ENCODE measurements at places on chromosomes 7 and 10.

- no peak overlapping the region for H3K27ac ChIP-seq
- no peak for DNase-seq
- H3K4me1 ChIP-seq = no peaks in the 10 kb centered on the region
- H3K4me3 ChIP-seq = no peak overlapping the region
These were observed 121.1 kb upstream of the CDC14C start for GRCh38 chr7:48803250-48803649.

DNA sequence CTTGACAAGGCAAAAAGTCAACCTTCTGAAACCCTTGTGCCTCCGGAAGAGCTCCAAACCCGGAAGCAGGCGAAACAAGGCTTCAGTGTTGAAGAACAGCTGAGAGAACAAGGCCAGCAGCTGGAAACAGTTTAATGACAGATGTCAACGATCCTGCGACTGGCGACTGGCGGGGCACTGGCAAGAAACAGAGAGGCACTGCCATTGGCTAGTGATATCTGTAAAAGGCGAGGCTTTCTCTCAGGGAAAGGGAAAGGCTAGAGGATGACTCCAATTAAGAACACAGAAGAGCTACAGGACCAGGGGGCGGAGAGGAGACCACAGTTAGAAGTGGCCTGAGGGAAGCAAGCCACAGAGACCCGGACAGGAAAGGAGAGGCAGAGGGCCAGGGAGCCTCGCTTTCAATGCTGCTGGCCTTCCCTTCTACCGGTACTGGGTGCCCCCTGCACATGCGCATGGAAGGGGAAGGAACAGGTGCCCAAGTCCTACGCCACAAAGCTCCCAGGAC, 19.4 kb downstream of the ITGB1 start:
- peaks cover 68% of the 10 kb centered on the region for H3K4me1 ChIP-seq
- DNase-seq = no peak
- H3K27me3 ChIP-seq = no peaks in the 10 kb centered on the region
- H3K4me3 ChIP-seq = peak overlapping the region; percentile 31

GRCh38 chr7:111408724-111409123, 153.6 kb downstream of the IMMP2L start:
- H3K36me3 ChIP-seq = no peaks in the 10 kb centered on the region
- no peak overlapping the region for H3K27ac ChIP-seq
- H3K27me3 ChIP-seq = no peaks in the 10 kb centered on the region
- H3K4me1 ChIP-seq = peaks cover 2% of the 10 kb centered on the region

DNA sequence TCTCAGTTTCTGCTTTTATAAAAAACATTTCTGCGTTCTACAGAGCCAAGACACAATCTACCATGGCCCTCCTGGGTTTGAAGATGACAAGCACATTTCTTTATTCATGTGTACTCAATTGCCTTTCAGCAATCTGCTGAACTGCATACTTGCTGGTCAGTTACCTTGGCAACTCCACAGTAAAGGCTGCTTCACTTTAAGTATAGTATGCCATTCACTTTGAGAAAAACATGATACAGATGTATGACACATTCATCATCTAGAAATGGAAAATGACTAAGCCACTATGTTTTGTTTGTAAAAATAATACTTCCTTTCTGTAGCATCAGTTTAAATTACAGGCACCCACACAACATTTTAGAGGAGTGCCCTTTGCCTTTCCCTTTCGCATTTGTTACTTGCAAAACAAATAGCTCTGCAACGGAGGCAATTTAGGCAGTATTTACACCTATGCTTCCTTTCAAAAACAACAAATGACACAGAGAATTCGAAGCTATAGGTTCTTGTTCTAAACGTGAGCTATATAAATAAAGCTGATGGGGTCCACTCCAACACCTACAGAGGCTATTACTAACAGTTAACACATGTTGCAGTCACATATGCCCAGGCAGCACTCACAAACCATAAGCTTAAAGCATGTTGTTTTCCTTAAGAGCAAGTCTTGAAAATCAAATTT, 23.5 kb downstream of the SGCE start:
- H3K4me3 ChIP-seq = no peak overlapping the region
- no peaks in the 10 kb centered on the region for H3K4me1 ChIP-seq
- H3K36me3 ChIP-seq = no peaks in the 10 kb centered on the region
- DNase-seq = no peak
- H3K27ac ChIP-seq = no peak overlapping the region

DNA sequence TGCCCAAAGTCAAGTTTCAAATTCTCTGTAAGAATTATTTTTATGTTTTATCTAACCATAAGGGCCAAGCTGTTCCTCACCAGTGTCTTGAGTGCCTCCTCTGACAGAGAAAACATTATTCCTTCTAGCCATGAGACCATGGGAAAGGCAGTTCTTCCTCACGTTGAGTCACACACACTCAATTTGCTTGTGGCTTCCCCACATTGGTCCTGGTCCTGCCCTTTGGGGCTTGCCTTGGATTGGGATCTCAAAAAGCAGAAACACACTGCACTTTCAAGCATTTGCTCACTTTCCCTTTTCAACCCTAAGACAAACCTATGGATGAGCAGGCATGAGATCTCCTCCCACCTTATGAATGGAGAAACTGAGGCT, 248.3 kb upstream of the IGFBP3 start:
- no peaks in the 10 kb centered on the region for H3K27me3 ChIP-seq
- no peak overlapping the region for H3K27ac ChIP-seq
- no peaks in the 10 kb centered on the region for H3K4me1 ChIP-seq

GRCh38 chr7:1846331-1847065, 176.4 kb downstream of the ELFN1 start:
- H3K36me3 ChIP-seq = peaks cover 17% of the 10 kb centered on the region
- H3K4me3 ChIP-seq = no peak overlapping the region
- no peaks in the 10 kb centered on the region for H3K27me3 ChIP-seq
- DNase-seq = no peak
- H3K4me1 ChIP-seq = peaks cover 5% of the 10 kb centered on the region

GRCh38 chr10:28411648-28412047, 108.8 kb upstream of the MPP7 start:
- H3K4me3 ChIP-seq = no peak overlapping the region
- no peak for DNase-seq
- no peak overlapping the region for H3K27ac ChIP-seq
- H3K36me3 ChIP-seq = no peaks in the 10 kb centered on the region
- H3K4me1 ChIP-seq = no peaks in the 10 kb centered on the region

GRCh38 chr10:99612167-99612831, 7.9 kb downstream of the SLC25A28 start:
- H3K27me3 ChIP-seq = no peaks in the 10 kb centered on the region
- no peak overlapping the region for H3K4me3 ChIP-seq
- H3K4me1 ChIP-seq = peaks cover 14% of the 10 kb centered on the region
- H3K27ac ChIP-seq = no peak overlapping the region

DNA sequence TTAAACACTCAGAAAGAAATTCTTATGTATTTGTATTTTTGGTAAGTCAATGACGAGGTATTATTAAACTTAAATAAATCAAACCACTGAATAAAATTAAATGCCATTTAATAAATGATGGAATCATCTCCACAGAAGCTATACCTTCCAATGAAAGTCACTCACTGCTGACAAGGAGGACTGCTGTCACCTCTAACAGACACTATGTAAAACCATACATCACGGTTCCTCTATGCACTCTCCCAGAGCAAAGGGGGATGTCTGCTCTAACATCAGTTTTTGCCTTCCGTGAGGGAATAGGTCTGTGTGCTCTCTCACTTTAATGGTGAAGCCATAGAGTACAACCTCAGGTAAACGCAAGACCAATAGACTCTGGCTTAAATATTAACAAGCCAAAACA, 99.7 kb upstream of the DDC start:
- H3K27me3 ChIP-seq = no peaks in the 10 kb centered on the region
- peak overlapping the region; percentile 48 for H3K4me3 ChIP-seq
- peak overlapping the region; percentile 84 for H3K27ac ChIP-seq
- H3K4me1 ChIP-seq = peaks cover 51% of the 10 kb centered on the region
- no peak for DNase-seq

DNA sequence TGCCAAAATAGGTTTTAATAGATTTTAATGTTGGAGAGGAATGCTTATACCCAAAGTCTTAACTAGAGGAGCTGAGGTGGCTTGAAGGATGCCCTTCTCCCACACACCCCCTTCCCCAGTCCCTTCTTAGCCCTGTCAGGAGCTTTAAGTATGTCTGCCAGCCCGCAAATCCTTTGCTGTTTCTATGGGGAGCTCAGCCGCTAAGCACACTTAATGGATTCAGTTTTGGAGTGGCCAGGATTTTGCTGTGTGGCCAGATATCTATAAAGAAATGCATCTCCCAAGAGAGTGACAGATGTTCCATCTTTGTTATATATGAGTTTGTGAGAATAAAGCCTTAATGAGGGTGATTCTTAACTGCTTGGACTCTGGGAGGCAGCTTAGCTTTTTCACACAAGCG, 152.9 kb upstream of the ZNF32 start:
- H3K27me3 ChIP-seq = peaks cover 41% of the 10 kb centered on the region
- H3K27ac ChIP-seq = peak overlapping the region; percentile 56
- H3K36me3 ChIP-seq = no peaks in the 10 kb centered on the region
- peaks cover 4% of the 10 kb centered on the region for H3K4me1 ChIP-seq
- no peak for DNase-seq

- H3K4me1 ChIP-seq = no peaks in the 10 kb centered on the region
- H3K27me3 ChIP-seq = no peaks in the 10 kb centered on the region
- no peak overlapping the region for H3K27ac ChIP-seq
- no peak overlapping the region for H3K4me3 ChIP-seq
- no peak for DNase-seq
- H3K36me3 ChIP-seq = no peaks in the 10 kb centered on the region
These were observed 105.2 kb upstream of the PRPS1L1 start for GRCh38 chr7:18132811-18133210.

GRCh38 chr10:47445720-47446119, 38.2 kb downstream of the ANXA8 start:
- no peaks in the 10 kb centered on the region for H3K4me1 ChIP-seq
- H3K27me3 ChIP-seq = peaks cover 28% of the 10 kb centered on the region
- H3K36me3 ChIP-seq = no peaks in the 10 kb centered on the region
- H3K4me3 ChIP-seq = no peak overlapping the region
- H3K27ac ChIP-seq = no peak overlapping the region
